ENCODE measurements at places on chromosomes 5 and 9.

GRCh38 chr9:123174887-123175518, 93.4 kb downstream of the STRBP start:
- no peak for DNase-seq

DNA sequence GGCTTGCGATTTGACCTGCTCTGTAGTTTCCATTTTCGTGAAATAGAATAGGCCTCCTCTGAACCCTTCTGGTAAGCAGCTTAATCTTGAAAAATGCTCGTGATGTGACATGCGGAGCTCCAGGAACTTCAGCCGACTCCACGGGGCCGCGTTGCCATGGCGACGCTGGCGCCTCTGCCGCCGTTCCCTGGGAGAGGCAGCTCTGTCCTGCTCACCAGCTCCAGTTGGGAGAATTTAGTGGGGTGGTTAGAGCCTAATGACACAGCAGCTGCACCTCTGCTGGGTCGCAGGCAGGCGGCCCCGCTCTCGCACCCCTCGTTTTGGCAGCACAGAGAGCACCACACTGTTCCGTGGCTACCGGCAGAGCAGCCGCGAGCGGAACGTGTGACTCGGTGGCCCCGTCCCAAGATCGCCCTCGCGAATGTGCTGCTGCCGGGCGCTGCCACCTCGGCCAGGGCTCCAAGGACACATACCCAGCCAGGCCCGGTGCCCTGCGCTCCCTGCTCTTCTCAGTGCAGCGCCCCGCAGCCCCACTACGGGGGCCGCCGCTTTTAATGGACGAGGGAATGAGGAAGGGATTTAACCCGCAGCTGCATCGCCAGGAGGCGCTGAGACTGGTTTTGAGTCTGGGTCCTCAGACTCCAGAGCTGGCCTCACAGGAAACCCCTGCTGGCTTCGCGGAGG, 131.2 kb upstream of the LMX1B start:
- no peak for DNase-seq

- DNase-seq = no peak
These were observed 17.0 kb downstream of the FAM13B start for GRCh38 chr5:138015916-138016315.

GRCh38 chr9:96441798-96442445, 8.0 kb upstream of the HABP4 start:
- peak; percentile 40 for DNase-seq

- DNase-seq = no peak
These were observed 88.7 kb downstream of the RAPGEF1 start for GRCh38 chr9:131651160-131651559.

- no peak for DNase-seq
These were observed 497 bp downstream of the NSA2 start for GRCh38 chr5:74767579-74767913.

DNA sequence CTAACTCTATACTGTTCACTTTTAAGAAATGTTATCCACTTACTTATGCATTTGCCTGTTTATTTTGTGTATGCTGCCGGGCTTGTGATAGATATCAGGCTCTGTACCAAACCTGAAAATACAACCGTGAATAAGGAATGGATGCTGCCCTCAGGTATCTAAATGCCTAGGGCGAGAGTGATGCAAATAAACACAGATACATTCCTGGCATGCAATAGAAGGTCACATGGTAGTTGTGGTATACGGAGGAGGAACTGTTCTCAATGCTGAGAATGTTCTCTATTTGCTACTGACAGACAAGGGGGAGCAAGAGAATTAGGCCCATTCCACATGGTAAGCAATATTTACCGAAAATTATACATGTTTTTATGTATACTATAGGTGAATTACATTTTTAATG, 227.8 kb downstream of the ICE1 start:
- DNase-seq = no peak
